ENCODE measurements at places on chromosomes 13 and 19. TPM values are rescaled to one million over a fixed set of nuclear protein-coding genes. Genes with fewer than 3 reads are reported as not detected.

Gene TMEM147
- 106 TPM for total RNA-seq

Gene STOML3
- total RNA-seq: not detected

Gene FFAR3
- not detected for total RNA-seq

Gene ZNF583
- 2.3 TPM for total RNA-seq

Gene MRI1
- 18.2 TPM for total RNA-seq

Gene ERICH6B
- total RNA-seq: not detected

Gene MISP
- total RNA-seq: 0.96 TPM

Gene HIF3A
- total RNA-seq: 73.1 TPM

Gene OR7C1
- total RNA-seq: not detected

GRCh38 chr13:83162493-83162892 lies 719.8 kb downstream of the SLITRK1 start:
- DNase-seq: no peak
- no peaks in the 10 kb centered on the region for H3K36me3 ChIP-seq
- H3K4me3 ChIP-seq: no peak overlapping the region

GRCh38 chr19:3368848-3369336 lies 2.5 kb downstream of the NFIC start:
- H3K27me3 ChIP-seq: no peaks in the 10 kb centered on the region
- no peak for DNase-seq
- H3K36me3 ChIP-seq: no peaks in the 10 kb centered on the region
- H3K4me1 ChIP-seq: no peaks in the 10 kb centered on the region
- H3K27ac ChIP-seq: peak overlapping the region; percentile 99

DNA sequence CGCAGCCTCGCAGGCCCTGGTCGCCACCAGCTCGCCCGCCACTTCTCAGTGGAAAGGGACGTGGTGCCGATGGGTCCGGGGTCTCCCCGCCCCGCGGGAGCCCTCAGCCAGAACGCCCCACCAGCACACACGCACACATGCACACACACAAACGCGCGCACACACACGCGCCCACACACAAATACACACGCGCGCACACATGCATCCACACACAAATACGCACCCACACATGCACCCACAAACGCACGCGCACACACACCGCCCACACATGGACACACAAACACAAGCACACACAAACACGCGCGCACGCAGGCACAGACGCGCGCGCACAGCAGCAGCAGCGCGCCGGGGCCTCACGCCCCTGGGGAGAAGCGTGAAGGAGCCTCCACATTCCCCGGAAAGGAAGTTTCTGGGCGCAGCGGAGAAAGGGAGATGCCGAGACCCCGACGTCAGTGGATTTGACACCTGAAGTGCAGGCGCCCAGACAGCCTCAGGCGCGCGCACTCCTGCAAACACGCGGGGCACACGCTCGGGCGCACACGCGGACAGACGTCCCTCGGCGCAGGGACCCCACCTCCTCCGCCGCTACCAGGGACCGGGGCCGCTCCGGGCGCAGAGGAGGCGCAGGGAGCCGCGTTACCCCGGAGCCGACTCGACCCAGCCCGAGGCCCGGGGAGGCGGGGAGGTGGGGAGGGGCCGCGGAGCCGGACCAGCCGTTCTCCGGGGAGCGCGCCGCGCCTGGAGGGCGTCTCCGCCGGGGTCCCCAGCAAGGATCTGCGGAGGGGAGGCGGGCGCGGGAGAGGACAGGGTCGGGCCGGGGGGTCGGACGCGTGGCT lies 622 bp downstream of the RASA3 start:
- peak overlapping the region; percentile 96 for H3K4me3 ChIP-seq
- no peaks in the 10 kb centered on the region for H3K36me3 ChIP-seq
- peak; percentile 56 for DNase-seq
- H3K4me1 ChIP-seq: no peaks in the 10 kb centered on the region

DNA sequence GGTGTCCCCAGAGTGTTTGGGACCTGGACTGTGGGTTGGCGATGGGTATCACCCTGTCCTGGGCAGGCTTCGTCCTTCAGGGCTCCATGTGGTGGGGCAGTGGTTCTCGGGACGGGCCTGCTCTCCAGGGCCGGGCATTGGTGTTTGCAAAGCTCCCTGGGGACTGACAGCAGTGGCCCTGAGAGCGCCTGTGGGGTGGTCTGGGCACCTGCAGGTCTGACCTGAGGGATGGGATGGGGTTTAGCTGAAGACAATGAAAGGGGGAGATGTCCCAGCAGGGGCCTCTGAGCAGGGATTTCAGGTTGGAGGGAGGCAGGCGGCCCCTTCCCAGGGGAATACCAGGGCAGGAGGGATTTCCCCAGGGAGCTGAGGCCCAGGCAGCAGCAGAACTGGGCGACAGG lies 68.3 kb upstream of the MCF2L start:
- DNase-seq: no peak
- H3K4me1 ChIP-seq: no peaks in the 10 kb centered on the region
- H3K27me3 ChIP-seq: no peaks in the 10 kb centered on the region
- no peak overlapping the region for H3K27ac ChIP-seq
- no peak overlapping the region for H3K4me3 ChIP-seq

GRCh38 chr13:41935501-41935900 lies 25.4 kb downstream of the VWA8 start:
- H3K27me3 ChIP-seq: no peaks in the 10 kb centered on the region
- H3K36me3 ChIP-seq: no peaks in the 10 kb centered on the region
- no peak for DNase-seq
- H3K4me1 ChIP-seq: no peaks in the 10 kb centered on the region
- no peak overlapping the region for H3K27ac ChIP-seq

GRCh38 chr13:53012707-53013106 lies 15.9 kb upstream of the OLFM4 start:
- no peak for DNase-seq
- H3K36me3 ChIP-seq: no peaks in the 10 kb centered on the region
- H3K4me3 ChIP-seq: no peak overlapping the region
- H3K4me1 ChIP-seq: no peaks in the 10 kb centered on the region

DNA sequence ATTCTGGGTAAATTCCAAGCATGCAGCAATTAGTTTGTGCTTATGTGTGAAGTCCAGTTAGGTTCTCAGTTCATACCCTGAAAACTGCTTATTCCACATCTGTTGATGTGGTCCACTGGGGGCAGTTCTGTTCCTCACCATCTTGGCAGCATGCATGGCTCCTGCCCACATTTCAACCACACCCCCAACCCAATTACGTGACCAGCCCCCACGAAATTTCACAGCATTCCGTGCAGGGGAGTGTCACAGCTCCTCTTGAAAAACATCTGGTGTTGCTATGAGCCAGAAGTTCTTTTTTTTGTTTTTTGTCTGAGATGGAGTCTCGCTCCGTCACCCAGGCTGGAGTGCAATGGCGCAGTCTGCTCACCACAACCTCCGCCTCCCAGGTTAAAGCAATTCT lies 9.1 kb upstream of the ERVK3-1 start:
- no peaks in the 10 kb centered on the region for H3K4me1 ChIP-seq
- no peaks in the 10 kb centered on the region for H3K27me3 ChIP-seq
- no peak for DNase-seq
- H3K27ac ChIP-seq: no peak overlapping the region
- peaks cover 74% of the 10 kb centered on the region for H3K36me3 ChIP-seq
- no peak overlapping the region for H3K4me3 ChIP-seq

- DNase-seq: no peak
- peaks cover 40% of the 10 kb centered on the region for H3K36me3 ChIP-seq
- H3K4me1 ChIP-seq: peaks cover 6% of the 10 kb centered on the region
- H3K4me3 ChIP-seq: no peak overlapping the region
Observed at GRCh38 chr13:102873653-102874052, 27.8 kb downstream of the ERCC5 start.

GRCh38 chr13:38850868-38851626 lies 139.6 kb downstream of the STOML3 start:
- no peak for DNase-seq
- no peaks in the 10 kb centered on the region for H3K4me1 ChIP-seq
- no peak overlapping the region for H3K4me3 ChIP-seq
- no peaks in the 10 kb centered on the region for H3K27me3 ChIP-seq
- no peaks in the 10 kb centered on the region for H3K36me3 ChIP-seq

DNA sequence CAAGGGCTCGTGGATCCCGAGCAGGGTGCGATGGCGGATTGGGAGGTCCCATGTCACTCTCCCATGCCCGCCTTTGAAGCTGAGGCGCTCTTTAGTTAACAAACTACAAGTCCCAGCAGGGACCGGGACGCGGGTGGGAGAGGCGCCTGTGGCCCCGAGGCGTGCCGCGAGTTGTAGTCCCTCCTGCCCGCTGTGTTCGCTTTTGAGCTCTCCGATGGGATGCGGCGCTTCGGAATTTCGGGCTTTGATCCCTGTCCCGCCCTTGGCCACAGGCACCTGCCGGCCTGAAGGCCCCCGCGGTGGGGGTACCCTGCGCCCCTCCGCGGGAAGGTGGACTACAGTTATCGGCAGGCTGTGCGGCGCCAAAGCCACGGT lies 11.0 kb downstream of the CYTH2 start:
- DNase-seq: peak; percentile 79
- H3K36me3 ChIP-seq: peaks cover 40% of the 10 kb centered on the region
- H3K4me1 ChIP-seq: peaks cover 27% of the 10 kb centered on the region
- no peaks in the 10 kb centered on the region for H3K27me3 ChIP-seq
- peak overlapping the region; percentile 88 for H3K27ac ChIP-seq

DNA sequence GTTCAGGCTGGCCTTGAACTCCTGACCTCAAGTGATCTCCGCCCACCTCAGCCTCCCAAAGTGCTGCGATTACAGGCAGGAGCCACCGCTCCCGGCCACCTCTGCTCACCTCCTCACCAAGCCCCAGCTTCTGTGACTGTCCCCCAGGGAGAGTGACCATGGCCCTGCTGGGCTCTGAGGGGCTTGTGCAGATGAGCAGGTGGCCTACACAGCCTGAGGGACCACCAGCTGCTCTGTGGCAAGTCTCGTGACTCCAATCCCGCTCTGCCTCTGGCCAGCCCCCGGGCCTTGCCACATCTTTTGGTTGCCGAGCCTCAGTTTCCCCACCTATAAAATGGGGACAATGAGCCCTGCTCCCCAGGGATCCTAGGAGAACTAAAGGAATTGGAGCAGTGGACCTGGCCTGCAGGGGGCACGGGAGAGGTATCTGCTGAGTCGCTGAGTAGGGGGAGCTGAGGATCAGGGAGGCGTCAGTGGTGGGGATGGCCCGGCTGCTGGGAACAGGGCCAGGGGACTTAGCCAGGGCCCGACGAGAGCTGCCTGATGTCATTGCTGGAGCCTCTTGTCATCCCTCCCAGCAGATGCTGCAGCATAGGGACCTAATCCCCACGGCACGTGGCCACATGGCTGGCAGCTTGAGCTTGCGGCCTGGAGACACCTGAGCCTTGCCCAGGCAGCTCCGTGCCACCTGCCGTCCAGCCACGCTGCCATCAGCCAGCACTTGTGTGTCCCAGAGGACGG lies 74.7 kb downstream of the GADD45B start:
- H3K36me3 ChIP-seq: no peaks in the 10 kb centered on the region
- H3K4me1 ChIP-seq: peaks cover 52% of the 10 kb centered on the region
- peak overlapping the region; percentile 73 for H3K27ac ChIP-seq
- no peak for DNase-seq
- no peak overlapping the region for H3K4me3 ChIP-seq
- H3K27me3 ChIP-seq: no peaks in the 10 kb centered on the region

DNA sequence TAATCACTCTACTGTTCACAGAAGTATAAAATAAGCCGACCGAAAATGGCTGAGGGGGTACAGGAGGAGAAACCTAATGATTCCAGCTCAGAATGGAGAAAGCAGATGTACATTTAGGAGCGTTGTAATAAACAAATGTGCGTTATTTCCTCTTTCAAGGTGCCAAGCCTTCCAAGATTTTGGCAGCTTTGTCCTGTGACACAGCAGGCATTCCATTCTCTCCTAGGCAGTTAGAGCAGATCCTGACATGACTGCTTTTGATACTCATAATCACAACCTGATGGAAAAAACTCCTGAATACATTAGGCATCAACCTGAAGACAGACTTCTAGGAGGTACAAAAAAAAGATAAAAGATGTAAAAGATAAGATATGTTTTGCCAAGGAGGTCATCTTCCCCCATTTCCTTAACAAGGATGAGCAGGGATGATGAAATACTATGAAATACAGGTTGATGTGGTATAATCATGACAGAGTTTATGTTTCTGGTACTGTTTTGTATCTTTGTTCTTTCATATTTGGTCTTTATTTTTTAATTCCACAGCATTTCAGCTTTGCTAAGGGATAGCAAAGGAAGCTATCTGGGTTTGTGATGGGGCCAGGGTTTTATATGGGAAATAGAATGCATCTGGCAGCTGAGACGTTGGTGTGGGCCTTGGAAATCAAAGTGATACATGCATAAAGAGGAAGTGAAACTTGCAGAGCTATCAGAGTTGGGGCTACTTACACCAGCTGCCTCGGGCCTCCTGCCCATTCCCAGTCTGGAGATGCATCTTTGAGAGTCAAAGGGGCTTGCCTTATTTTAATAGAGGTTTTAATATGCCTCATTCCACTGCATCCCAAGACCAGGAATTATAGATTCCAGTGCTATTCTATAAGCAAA lies 222.5 kb downstream of the OXGR1 start:
- H3K4me3 ChIP-seq: no peak overlapping the region
- H3K36me3 ChIP-seq: no peaks in the 10 kb centered on the region
- no peak for DNase-seq
- H3K27me3 ChIP-seq: no peaks in the 10 kb centered on the region

GRCh38 chr13:41203810-41204209 lies 9.4 kb upstream of the KBTBD7 start:
- H3K27me3 ChIP-seq: no peaks in the 10 kb centered on the region
- DNase-seq: no peak
- no peak overlapping the region for H3K4me3 ChIP-seq
- no peak overlapping the region for H3K27ac ChIP-seq
- no peaks in the 10 kb centered on the region for H3K36me3 ChIP-seq
- H3K4me1 ChIP-seq: no peaks in the 10 kb centered on the region

GRCh38 chr19:10552510-10553053 lies 8.9 kb downstream of the ATG4D start:
- H3K27me3 ChIP-seq: no peaks in the 10 kb centered on the region
- H3K27ac ChIP-seq: no peak overlapping the region
- no peak overlapping the region for H3K4me3 ChIP-seq
- peaks cover 85% of the 10 kb centered on the region for H3K36me3 ChIP-seq
- H3K4me1 ChIP-seq: no peaks in the 10 kb centered on the region
- DNase-seq: no peak

DNA sequence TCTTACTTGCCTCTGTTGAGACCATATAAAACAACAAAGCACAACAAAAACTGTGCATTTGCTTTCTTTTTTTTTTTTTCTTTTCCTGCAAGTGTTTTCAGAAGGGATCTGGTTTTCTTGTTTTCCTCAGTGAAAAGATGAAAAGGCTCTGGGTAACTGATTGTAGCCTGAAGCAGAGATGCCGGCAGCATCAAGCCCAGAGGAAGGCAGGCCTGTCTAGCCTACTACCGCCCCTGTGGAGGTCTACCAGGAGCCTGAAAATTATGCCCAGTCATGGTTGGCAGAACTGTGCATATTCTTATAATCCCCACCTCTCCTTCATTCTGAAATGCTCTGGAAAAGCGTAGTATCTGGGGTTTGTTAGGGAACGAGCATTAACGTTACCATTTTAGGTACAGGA lies 32.6 kb upstream of the MEDAG start:
- H3K27me3 ChIP-seq: no peaks in the 10 kb centered on the region
- no peak overlapping the region for H3K4me3 ChIP-seq
- peak overlapping the region; percentile 31 for H3K27ac ChIP-seq
- no peak for DNase-seq

All from right atrium auricular region (tissue), 2 donors.